Activated CD8-positive, alpha-beta memory T cell treated with anti-CD3 and anti-CD28 coated beads for 1 hour (primary cell): ENCODE measurements at places on chromosomes 3 and 15.

DNA sequence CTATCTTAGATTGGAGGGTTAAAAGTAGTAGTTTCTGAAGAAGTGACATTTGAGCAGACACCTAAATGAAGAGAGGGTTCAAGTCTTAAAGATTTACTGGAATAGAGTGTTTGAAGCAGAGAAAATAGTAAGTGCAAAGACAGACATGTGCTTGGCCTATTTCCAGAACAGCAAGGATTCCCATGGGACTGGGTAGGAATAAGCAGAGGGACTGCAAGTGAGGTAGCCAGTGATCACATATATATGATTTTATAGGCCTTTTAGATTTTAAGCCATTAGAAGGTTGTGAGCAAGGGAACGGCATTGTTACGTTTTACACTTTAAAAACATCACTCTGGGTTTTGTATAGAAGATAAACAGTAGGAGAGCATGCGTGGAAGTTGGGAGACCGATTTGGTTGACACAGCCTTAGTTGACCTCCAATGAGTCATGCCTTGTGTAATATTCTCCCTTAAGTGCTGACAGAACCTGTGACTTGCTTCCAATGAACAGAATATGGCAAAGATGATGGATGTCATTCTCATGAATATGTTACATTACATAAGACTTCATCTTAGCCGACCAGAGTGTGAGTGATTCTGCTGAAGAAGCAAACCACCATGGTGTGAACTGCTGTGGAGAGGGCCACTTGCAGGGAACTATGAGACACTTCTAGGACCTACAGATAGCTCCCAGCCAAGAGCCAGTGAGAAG is 37.1 kb upstream of the SLC4A7 start:
- no peak for DNase-seq

DNA sequence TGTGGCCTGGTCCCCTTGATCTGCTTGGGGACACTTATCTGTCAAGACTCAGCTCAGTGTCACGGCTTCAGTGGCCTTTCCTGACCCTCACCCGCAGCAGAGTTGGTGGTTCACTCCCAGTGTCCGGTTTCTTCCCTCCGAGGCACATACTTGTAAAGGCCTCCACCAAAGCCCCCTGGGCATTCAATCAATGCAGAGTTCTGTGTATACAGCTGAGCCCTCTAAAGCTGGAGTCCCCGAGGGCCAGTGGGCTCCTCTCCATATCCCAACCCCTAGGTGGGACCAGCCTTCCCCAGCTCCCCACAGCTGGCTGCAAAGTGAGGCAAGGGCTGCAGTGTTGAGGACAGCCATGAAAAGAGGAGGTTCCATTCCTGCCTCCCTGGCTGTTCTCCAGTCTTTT is 70.9 kb upstream of the RGMA start:
- no peak for DNase-seq

DNA sequence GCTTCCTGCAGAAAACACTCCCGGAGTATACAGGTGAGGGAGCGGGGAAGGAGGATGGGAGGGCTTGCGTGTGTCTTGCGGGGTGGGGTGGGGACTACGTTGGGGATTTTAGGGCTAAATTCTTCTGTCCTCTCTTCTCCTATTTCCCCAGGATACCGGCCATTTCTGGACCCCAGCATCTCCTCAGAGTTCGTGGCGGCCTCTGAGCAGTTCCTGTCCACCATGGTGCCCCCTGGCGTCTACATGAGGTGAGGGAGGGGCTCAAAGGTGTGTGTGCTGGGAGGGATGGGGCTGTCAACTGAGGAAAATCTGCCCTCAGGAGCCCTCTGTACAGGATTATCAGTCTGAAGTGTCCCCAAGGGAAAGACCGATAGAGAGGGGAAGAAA is 6.6 kb downstream of the DUOX1 start:
- DNase-seq: no peak

DNA sequence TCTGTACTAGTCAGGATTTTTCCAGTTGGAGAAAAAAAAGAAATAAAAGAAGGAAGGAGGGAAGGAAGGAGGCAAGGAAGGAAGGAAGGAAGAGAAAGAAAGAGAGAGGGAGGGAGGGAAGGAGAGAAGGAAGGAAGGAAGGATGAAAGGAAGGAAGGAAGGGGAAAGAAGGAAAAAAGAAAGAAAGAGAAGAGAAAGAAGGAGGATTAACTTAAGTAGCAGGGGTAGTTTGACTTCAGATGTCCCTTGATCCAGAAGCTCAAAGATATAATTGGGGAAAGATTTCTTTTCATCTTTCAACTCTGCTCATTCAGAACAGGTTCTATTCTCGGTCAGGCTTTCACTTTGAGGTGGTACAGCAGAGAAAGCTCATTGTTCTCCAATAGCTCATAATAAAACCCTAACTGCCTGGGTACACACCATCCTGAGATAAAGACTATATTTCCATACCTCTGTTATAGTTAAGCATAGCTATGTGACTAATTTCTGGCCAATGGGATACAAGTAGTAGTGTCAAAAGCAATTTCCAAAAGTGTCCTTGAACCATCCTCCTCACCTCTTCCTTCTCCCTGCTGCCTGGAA is 23.5 kb upstream of the STT3B start:
- no peak for DNase-seq

DNA sequence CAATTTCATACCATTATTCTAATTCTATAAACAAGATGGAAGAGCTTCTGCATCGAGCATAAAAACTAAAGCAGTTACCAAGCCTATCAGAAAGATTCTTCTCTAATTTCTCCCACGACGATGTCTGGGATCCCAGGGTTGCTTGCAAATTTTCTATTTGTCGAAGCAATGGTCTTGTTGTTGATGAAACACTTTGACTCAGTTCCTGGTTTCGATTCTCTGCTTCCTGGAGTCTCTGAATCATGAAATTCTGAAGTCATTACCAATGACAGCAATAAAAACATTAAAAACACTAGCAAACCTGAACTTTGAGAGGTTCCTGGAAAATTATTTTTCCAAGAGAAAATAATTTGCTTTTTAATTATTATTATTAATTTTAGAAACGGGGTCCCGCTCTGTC is 18.7 kb downstream of the TMF1 start:
- no peak for DNase-seq

- DNase-seq: no peak
Observed at GRCh38 chr3:100425316-100425715, 24.0 kb downstream of the LNP1 start.

DNA sequence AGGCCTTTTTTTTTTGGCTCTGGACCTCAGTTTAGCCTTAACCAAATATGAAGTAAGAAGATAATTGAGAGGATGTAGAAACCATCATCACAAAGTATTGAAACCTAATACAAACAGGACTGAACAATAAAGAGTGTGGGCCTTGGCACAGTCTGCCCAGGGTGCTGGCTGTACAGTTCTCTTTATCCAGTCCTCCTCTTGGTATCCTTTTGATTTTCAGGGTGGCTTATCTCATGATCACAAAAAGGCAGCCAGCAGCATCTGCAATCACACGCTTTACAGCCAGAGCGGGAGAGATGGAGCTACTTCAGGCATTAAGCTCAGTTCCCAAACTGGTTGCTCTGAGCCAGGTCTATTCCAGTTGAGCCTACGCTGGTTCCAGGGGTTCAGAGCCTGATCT is 239.7 kb downstream of the RPLP1 start:
- DNase-seq: no peak

DNA sequence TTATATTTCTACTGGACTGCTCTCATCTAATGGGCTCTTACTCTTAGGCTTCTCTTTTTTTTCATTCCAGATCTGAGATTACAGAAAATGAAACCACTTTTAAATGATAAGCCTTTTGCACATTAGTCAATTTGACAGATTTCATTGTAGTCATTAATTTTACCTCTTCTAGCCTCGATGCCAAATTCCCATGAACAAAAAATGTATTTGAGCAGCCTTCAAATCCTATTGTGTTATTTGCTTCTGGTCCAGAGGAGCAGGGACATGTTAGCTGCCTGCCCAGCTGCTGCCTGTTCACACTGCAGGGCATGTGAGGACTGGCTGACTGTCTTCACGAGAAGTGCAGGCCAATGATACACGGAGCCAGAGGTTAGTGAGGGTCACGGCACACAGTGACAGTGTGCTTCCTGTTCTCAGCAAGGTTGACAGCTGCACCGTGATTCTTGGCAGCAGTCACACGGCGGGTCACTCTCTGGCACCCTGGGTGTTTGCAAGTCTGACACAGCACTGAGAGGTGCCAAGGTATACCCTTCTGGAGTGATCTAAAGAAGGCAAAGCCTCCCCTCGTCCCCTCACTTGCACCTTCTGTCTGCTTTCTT is 40.8 kb downstream of the KAT2B start:
- no peak for DNase-seq

- no peak for DNase-seq
Observed at GRCh38 chr15:83107841-83108181, 366 bp downstream of the TM6SF1 start.

DNA sequence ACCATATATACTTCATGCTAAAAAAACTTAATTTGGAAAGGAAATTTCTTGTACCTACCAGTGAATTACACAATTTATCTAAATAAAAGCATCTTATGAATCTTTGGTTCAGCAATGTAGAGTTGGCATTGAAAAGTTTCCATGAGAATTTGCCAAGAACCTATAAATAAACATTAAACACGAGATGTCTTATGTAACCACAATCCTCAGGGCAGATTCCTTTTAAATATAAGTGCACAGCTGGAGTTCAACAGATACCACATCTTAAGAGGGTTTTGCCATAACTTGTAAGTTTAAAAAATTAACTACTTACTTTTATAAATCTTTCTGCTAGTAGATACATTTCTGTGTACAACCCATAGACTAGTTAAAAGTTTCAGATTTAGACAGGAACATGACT is 499.3 kb upstream of the ARRDC4 start:
- no peak for DNase-seq

DNA sequence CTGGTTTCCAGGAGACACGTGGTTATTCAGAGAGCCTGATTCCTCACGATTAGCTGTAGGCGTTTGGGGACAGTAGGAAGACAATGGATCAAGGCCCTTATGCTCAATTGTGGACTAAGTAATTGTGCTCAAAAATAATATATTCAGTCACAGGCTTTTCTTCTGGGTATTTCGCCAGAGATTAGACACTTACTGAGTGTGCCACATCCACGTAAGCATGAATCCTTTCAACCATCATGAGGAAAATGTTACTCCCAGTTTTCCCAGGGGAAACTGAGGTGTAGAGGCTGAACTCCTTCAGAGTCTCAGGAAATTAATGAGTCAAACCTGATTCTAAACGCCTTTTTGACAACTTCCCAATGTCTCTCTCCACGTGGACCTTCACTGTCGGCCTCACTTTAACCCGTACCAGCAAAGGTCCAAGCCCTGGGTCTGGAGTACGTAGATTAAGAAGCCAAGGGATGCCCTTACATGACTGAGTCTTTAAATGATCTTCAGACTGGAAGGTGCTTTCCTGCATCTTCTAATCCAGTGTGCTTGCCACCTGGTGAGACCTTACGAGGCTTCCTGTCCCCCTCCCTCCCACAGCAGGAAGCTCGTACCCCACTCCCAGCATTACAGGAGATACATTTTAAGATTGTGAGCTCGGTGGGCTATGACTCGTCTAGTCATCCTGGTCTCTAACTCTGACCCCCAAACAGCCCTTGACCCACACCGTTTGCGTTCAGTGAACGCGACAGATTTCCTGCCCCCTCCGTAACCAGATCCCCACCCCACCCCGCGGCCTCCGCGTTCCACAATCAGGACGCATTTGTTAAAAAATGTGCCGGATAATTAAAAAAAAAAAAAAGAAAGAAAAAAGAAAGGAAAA is 1.7 kb downstream of the PKM start:
- DNase-seq: no peak
